ENCODE measurements at places on chromosomes 7 and 10.
A peak's percentile ranks its signal among the peaks of the same experiment; 100 is the strongest.

GRCh38 chr7:26409661-26410547 is 118.2 kb downstream of the SNX10 start:
- no peak for DNase-seq

DNA sequence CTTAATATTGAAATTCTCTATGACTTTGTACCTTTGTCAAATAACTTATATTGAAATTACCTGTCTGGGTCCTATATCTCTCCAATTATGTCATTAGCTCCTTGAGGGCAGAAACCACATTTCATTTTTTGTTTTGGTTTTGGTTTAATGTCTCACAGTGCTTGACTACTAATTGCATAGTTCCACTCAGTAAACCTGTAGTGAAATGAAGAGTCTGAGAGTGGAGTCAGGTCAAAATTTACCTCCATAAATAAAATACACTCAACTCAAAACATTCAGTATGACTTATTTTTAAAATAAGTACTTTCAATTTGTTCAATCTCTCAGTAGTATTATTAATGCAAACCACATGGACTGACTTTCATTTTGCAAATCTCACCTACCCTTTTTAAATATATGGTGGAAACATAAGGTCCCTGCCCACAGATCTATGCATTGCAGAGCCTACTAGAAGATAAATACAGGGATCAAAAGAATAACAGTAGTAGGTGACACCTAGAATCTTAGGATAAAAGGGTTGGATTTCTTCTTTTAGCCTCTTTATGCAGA is 32.5 kb downstream of the PDE1C start:
- DNase-seq, result no peak

DNA sequence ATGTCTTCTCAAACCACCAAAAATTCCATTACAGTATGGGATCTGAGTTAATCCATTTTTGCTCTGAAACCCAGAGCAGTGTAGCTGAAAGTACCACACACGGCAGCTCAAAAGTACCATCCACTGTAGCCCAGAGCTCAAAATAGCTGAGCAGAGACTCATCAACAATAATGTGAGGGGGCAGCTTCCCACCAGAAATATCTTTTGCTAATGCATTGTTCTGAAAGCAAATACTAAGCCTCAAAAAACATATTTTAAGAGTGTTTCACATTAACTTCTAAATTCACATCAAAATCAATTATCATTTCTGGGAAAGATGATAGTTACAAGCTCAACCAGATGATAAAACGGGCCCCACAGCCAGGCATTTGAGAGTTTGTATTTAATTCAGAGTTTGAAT is 73.7 kb downstream of the ABLIM1 start:
- DNase-seq, result no peak

- DNase-seq, result no peak
Measured at GRCh38 chr7:96308253-96308949, 13.5 kb downstream of the SLC25A13 start.

DNA sequence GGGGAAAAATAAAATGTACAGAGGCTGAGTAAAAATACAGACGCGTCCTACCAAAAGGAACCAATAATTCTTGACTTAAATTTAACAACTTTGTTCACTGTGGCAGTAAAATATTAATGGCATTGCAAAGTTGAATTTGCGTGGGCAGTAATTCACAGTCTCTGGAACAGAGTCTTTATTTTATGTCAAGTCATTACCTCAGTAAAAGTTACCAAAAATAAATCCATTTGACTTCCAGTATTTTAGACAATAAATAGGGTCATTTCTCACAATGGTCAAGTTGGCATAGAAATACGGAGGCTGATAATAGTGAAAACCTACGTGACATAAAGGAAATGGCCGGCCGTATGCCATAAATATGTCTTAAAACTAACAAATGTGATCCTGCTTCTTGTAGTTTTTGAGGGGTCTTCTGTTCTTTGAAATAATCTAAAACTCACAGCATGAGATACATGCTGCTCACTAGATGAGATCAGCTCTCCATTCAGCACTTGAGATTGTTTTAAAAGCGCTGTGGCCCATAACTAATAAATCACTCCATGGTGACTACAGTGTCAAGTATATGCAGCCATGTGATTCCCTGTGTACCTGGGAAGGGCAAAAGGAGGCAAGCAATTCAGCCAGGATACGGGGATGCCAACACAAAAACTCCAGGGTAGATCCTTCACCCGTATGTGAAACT is 75.3 kb downstream of the DOCK4 start:
- DNase-seq, result no peak

- peak; percentile 46 for DNase-seq
Measured at GRCh38 chr10:109062371-109062770, 860.9 kb downstream of the XPNPEP1 start.

DNA sequence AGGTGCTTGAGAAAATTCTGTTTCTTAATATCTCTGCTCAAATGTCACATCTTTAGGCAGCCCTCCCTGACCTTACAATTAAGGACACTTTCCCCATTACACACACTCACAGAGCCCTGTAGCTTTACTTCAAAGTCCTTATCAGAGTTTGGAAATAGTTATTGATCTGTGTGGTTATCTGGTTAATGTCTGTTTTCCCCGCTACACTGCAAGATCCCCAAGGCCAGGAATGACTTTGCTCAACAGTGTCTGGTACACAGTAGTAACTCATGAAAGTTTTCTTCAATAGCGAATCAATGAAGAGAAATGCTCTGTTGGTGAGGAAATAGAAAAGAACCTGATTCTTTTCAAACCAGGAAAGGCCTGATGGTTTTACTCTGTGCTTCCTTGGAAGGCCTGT is 554.4 kb downstream of the REEP3 start:
- no peak for DNase-seq

DNA sequence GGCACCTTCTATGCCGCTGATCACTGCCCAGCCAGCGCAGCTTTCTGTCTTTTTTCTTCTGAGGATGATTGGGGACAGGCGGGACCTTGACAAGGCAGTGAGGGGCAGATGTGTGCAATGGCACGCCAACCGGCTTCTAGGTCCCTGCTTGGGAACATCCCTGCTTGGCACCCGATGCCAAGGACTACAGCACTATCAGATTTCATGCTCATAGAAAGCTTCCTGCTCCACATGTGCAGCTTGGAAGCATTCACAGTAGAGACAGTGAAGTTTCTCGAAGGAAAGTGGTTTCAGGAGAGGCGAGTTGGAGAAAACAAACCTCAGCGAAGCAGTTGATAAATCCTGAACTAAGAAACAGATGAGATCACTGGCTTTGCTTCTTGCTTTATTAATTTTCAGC is 267.5 kb upstream of the HABP2 start:
- DNase-seq, result no peak

- DNase-seq, result no peak
Measured at GRCh38 chr10:31011665-31012022, 20.0 kb downstream of the ZNF438 start.

- no peak for DNase-seq
Measured at GRCh38 chr7:139439375-139439774, 44.1 kb downstream of the KLRG2 start.

GRCh38 chr7:84701524-84702306 is 485.1 kb downstream of the SEMA3D start:
- peak; percentile 83 for DNase-seq

GRCh38 chr10:8146650-8147049 is 92.2 kb downstream of the GATA3 start:
- peak; percentile 91 for DNase-seq

GRCh38 chr10:97701438-97702069 is 12.0 kb upstream of the MARVELD1 start:
- peak; percentile 78 for DNase-seq

- DNase-seq, result peak; percentile 63
Measured at GRCh38 chr7:70856901-70857630, 274.9 kb upstream of the GALNT17 start.

- no peak for DNase-seq
Measured at GRCh38 chr10:62655337-62655994, 149.1 kb upstream of the ADO start.

GRCh38 chr7:42263971-42264370 is 27.0 kb upstream of the GLI3 start:
- no peak for DNase-seq

DNA sequence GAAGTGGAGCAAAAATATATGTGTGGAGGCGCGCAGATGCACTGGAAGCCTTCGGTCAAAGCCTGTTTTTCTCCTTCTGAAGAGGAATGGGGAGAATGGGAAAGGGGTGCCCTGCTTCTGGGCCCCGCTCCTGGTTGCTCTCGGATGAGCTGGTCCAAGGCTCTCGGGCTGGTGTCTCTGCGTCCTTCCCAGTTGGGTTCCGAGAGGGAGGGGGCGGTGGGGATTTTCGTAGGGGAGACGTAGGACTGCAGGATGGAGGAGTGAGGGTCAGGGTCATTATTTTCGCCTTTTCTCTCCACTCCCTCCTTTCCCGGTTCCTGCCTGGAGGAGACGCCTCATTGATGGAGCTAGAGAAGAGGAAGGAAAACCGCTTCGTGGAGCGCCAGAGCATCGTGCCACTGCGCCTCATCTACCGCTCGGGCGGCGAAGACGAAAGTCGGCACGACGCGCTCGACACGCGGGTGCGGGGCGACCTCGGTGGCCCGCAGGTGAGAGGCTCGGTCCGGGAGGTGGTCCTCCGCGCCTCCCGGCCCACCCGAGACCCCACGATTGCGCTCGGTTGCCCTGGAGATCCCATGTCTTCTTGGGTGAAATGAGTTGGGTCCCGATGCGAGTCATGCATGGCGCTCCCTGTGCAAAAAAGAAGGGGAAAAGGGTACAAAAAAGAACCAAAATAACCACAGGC is 790 bp downstream of the ADAM22 start:
- no peak for DNase-seq

- DNase-seq, result no peak
Measured at GRCh38 chr7:22013711-22014110, 68.0 kb upstream of the CDCA7L start.

GRCh38 chr10:123413353-123413752 is 252.8 kb upstream of the GPR26 start:
- no peak for DNase-seq

DNA sequence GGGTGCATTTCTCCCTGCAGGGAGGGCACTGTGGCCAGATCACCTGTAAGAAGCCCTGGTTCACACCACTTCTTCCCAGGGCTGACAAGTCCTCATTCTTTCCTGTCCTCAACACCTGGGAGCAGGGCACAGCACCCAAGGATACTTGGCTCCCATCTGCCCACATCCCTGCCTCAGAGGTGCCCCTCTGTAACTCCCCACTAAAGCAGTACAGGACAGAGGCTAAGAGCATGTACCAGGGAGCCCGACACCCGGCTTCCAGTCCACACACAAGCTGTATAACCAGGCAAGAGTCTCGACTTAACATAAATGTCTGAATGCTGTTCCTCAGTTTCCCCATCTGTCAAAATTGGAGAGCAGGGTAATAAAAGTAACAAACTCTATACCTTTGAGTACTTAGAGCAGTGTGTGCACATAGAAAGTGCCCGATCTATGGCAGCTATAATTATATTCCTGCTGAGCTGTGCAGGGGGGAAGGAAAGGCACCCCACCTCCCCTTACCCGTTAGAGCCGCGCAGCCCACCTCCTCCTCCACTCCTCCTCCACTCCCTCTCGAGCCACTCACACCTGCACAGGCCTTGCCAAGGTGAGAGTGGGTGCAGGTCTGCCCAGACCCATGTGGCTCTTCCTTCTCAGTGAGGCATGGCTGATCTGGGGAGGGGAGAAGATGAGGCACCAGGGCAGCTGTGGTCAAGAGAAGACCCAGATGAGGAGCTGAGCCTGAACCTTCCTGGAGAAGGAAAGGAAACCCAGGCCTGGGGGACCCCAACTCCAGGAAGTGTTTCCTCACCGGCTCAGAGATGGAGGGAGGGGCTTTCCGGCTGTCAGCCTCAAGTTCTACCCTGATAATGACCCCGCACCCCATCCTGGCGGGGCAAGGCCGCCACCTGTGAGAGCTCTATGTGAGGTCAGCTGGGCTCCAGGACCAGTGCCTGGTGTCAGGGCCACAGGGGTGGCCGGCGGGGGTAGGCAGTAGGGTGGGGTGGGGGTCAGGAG is 22.6 kb downstream of the PODXL start:
- no peak for DNase-seq

DNA sequence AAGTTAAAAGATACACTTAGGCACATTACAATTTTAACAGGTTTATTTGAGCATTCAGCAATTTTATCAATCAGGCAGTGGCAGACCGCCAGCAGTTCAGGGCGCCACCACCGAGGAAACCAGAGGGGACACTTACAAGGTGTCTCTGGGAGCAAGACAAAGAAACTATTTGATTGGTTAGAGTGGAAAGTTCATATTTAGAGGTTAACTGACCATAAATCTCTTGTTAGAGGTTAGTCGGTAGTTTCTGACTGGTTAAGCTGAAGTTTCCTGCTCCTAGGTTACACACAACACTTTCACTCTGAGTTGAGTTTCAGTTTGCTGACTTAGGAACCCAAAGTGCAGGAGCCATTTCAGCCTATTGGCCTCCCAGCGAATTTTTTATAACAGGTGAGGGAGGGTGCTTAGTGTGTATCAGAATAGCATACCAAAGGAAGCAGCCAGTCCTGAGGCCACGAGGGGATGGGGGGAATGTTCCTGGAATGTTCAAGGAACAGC is 10.8 kb upstream of the PVRIG start:
- no peak for DNase-seq

DNA sequence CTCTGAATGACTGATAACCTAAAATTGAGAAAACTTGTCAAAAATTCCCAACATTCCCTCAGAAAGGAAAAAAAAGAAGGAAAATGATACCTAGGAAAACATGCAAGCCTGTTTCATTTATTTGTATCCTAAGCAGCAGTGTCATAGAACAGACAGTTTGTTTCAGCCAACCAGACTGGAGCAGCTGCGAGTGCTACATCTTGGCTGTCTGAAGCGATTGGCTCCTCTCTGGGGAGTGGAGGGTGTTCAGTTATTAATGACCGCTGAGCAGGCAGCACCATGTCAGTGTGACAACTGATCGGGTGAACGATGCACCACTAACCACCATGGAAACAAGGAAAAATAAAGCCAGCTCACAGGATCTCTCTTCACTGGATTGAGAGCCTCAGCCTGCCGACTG is at the start of gene LRRN3:
Gene LRRN3, plus strand, starts transcription at position 282 of the 400 bp plus-strand sequence. CDS start 31,646 bp downstream, outside the sequence.
- no peak for DNase-seq

- peak; percentile 69 for DNase-seq
Measured at GRCh38 chr7:142583446-142583845, 165.8 kb upstream of the PRSS1 start.

GRCh38 chr10:58897236-58897635 is 279.2 kb upstream of the PHYHIPL start:
- no peak for DNase-seq

Measured in SW480 (cell line).